ENCODE measurements at places on chromosomes 16 and 17.

- no peak for DNase-seq
Measured at GRCh38 chr16:67961551-67961957, 6.9 kb downstream of the SLC12A4 start.

DNA sequence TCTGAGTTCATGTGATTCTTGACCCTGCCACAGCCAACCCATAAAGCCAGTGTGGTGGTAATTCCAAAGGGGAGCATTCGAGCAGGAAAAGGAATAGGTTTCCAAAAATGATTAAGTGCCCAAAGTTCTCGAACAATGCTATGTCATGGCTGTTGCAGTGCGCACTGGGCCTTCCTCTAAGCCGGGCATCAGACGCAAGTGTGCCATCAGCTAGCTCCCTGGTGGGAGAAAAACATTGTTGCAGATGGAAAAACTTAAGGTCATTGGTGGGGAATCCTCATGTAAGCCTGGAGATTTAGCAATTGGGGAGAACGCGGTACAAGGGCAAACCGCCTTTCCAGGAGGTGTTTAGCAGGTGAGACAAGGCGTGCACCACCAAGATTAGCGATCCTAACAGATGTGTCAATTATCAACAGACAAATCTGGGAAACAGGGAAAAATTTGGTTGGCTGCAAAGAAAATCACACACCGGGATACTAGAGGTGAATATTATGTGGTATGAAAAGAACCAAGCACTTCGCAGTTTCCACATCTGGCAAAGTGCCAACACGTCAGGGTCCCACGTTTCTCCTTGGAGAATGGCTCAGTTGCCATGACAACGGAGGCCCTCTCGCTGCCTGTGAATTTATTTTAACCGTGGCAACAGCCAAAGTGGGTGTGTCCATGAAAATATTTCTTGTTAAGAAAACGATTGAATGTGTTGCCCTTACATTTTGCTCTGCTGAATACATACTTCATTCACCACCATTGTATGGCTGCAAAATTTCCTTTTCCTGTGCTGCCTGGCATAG, 118.5 kb upstream of the CACNG5 start:
- no peak for DNase-seq

DNA sequence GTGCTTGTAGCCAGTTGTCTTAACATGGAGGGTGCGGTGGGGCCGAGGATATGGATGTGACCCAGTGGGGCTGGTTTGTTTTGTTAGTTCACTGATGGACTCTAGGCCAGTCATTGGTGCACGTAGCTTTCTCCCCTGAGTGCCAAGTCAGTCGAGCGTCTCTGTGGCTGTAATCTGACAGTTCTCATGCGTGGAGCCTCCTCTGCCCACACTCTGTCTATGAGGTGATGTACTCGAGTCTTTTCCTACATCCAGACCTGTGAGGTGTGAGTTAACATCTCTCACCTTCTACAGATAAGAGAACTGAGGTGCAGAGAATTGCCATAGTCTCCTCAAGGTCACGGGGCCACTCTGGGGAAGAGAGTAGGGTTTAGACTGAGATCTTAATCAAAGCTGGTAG, 90.2 kb downstream of the MARCHF10 start:
- no peak for DNase-seq

- no peak for DNase-seq
Measured at GRCh38 chr16:56303880-56304279, 112.6 kb downstream of the GNAO1 start.

DNA sequence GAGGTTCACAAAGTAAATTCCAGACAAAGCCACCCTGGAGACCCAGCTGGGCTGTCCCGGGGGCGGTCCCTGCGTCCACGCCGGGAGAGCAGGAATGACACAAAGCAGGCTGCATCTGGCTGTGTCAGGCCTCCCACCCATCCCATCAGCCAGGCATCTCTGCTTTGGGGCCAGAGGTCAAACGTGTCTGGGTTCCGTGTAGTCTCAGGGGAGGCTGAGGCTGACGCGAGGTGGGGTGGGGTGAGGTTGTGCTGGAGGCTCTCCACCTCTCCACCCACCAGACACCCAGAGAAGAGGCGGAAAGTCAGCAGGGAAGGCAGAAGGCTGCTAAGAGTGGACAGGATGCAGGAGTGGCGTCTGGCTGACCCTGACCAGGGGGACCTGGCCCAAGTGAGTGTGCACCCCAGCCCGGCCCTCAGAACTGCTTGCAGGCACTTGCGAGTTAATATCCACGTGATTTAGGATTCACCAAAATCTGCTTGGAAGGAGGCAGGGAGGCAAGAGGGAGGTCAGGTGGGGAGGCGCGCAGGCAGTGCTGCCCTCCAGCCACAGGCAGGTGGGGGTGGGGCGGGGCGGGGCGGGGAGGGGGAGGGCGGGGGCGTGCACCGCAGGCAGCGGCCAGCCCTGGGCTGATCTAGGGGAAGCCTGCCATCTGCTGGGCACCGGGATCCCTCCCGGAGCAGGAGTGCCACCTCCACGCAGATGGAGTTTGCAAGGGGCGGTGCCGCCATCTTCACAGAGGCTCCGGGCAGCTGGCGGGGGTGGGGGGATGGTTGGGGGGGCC, 44.3 kb downstream of the TBC1D16 start:
- peak; percentile 76 for DNase-seq

DNA sequence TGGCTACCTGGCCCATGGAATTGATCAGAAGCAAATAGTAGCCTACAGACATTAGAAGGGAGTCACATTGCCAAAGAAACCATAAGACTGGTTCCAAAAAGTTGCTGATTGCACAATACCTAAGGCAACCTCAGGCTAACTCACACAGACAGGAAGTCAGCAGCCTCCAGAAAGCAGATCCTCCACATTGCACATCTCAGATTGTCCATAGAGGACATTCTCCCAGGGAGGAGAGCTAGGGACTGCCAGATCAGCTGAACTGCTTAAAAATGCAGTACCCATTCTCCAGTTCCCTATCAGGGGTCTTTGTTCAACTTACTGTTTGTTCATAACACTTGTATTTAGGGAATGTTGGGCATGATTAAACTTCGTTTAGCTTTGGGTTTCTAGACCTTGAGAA, 4.2 kb downstream of the CCL3 start:
- peak; percentile 49 for DNase-seq

GRCh38 chr17:28533091-28533807, 19.2 kb downstream of the UNC119 start:
- DNase-seq: no peak

- no peak for DNase-seq
Measured at GRCh38 chr16:56226845-56227525, 35.7 kb downstream of the GNAO1 start.

- DNase-seq: no peak
Measured at GRCh38 chr16:71843572-71843971, 2.2 kb upstream of the ATXN1L start.

Measured in iris pigment epithelial cell (primary cell).